ENCODE measurements at places on chromosomes 1 and 21.

DNA sequence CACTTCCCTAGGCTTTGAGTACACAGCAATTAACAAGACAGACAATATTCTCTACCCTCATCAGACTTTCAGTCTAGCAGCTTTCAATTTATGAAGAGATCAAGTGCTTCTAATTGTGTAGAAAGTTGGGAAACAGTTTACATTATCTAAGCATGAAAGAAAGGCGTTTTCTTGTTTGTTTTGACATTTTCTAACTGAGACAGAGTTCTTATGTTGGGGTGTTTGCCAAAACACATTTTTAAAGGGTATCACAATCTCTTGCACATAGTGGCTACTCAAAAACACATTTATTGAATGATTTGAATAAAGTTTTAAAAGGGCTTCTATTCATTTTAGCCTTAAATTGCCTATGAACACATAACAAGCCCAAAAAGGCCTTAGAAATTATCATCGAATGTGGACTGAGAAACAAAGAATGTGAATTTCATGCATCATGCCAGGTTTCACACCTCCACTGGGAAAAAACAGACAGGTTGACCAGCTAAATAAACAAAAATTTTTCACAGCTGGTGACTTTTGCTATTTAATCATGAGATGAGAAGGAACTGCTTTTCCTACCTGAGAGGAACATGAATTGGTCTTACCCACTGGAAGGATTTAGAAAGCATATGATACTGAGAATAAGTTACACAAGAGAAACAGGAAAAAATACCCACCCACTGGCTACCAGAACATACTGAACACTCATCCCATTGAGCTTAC is 394.5 kb upstream of the PKN2 start:
- H3K4me3 ChIP-seq = no peak overlapping the region
- no peak overlapping the region for H3K27ac ChIP-seq
- H3K4me1 ChIP-seq = no peaks in the 10 kb centered on the region
- no peak for DNase-seq
- no peaks in the 10 kb centered on the region for H3K36me3 ChIP-seq
- H3K27me3 ChIP-seq = peaks cover 7% of the 10 kb centered on the region

DNA sequence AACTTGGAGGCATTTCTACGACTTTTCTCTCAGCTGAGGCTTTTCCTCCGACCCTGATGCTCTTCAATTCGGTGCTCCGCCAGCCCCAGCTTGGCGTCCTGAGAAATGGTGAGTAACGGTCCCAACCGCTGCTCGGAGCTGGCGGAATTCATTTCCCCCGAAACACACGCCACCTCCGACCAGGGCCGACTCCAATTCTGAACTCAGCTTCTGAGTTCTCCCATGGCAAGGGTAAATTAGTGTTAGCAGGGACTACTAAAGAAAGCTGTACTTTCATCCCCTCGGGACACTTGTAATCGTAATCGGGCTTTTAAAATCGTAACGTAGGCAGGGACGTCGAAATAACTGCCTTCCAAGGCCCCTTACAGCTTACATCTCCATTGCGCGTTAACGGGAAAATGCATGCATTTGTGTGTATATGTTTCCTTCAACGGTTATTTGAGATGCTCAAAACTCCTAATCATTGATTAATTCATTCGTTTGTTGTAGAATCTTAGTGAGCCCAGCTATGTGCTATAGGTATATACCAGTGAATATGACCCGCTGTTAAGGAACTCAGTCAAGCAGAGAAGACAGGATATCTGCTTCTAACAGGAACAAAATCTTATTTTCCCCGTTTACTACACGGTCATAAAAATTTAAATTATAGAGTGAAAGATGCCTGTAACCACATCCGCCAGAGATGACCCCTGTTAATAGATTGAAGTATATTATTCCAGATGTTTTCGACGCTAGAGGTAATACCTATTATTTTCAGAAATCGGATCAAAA is 472 bp downstream of the DTL start:
- DNase-seq = no peak
- peaks cover 5% of the 10 kb centered on the region for H3K36me3 ChIP-seq
- peak overlapping the region; percentile 96 for H3K4me3 ChIP-seq
- H3K27ac ChIP-seq = peak overlapping the region; percentile 98
- H3K27me3 ChIP-seq = no peaks in the 10 kb centered on the region

- H3K4me1 ChIP-seq = no peaks in the 10 kb centered on the region
- DNase-seq = no peak
- no peak overlapping the region for H3K27ac ChIP-seq
- no peaks in the 10 kb centered on the region for H3K27me3 ChIP-seq
Measured at GRCh38 chr1:217153361-217153760, 430.1 kb upstream of the ESRRG start.

DNA sequence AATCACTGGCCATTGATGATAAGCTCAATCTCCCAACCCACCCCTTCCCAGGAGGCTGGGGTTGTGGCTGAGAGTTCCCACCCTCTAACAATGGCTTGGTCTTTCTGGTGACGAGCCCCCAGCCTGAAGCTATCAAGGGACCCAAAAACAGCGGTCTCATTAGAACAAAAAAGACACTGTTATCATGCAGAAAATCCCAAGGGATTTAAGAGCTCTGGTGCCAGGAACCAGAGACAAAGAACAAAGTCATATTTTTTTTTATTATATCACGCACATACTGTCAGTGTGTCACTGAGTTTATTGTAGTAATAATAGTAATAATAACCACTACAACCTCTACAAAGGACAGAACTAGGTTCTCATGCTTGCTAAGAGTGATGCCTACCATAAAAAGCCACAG is 43.9 kb downstream of the CCDC185 start:
- DNase-seq = no peak
- no peak overlapping the region for H3K4me3 ChIP-seq
- H3K4me1 ChIP-seq = peaks cover 2% of the 10 kb centered on the region
- peaks cover 4% of the 10 kb centered on the region for H3K27me3 ChIP-seq
- H3K36me3 ChIP-seq = no peaks in the 10 kb centered on the region
- H3K27ac ChIP-seq = no peak overlapping the region

DNA sequence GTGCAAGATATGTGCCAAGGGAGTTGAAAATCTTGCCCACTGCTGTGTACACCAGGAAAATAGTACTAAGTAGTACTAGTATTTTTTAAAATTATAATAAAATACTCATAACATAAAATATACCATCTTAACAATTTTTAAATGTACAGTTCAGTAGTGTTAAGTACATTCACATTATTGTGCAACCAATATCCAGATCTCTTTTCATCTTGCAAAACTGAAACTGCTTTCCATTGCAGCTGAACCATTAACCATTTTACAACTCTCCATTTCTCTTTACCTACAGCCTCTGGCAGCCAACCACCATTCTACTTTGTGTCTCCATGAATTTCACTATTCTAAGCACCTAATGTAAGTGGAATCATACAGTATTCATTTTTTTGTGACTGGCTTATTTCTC is 19.3 kb upstream of the RAB3GAP2 start:
- H3K27me3 ChIP-seq = peaks cover 34% of the 10 kb centered on the region
- no peak for DNase-seq
- no peak overlapping the region for H3K4me3 ChIP-seq
- no peak overlapping the region for H3K27ac ChIP-seq

DNA sequence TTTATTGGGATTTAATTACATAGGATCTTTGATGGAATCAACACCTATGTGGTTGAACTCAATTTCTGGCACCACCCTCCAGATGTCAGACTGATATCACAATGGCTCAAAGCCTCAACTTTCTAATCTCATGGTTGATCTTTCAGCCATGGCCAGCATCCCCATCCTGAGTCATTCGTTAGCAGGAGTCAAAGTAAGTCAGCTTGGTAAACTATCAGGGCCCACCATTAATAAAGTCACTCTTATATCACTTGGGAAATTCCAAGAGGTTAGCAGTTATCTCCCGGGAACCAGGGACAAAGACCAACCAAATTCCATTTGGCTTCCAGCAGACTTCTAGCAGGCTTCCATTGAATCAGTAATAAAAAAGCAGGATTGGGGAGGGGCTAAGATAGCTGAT is 50.7 kb upstream of the TNFSF4 start:
- peaks cover 2% of the 10 kb centered on the region for H3K4me1 ChIP-seq
- no peak overlapping the region for H3K27ac ChIP-seq
- no peak overlapping the region for H3K4me3 ChIP-seq
- peaks cover 2% of the 10 kb centered on the region for H3K36me3 ChIP-seq

DNA sequence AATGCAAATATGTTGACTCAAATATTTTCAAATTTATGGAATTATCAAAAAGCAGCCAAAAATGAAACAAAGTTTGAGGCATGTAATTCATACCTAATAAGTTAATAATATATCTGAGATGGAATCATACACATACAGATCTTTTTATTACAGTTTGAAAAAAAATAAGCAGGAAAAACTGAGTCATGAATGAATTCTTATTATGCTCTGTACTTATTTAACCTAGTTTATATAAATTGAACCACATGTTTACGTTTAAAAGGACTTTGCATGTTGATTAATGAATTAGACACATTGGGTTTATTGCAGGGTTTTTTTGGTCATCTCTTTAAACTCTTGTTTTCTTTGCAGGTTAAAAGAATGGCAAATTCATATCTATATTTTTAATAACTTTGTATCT is 40.9 kb downstream of the CMPK1 start:
- peaks cover 11% of the 10 kb centered on the region for H3K36me3 ChIP-seq
- DNase-seq = no peak
- no peaks in the 10 kb centered on the region for H3K27me3 ChIP-seq
- H3K4me3 ChIP-seq = no peak overlapping the region
- H3K27ac ChIP-seq = no peak overlapping the region

DNA sequence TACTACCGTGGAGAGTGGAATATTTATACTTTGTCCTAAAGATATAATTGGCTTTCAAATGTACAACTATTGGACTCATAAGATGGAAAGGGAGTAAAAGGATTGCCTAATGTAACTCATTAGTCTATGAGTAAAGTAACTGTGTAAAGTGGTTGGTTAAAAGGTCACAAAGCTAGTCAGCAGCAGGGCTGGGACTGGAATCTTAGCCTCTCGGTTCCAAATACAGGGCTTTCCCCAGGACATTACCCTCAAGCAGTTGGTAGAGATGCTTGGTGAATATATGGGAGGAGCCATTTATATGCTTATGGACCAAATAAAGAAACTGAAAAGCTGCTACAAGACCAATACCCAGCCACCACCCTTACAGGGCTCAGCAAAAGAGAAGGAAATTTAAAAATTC is 283.7 kb downstream of the HLX start:
- DNase-seq = no peak
- no peaks in the 10 kb centered on the region for H3K4me1 ChIP-seq
- H3K27me3 ChIP-seq = peaks cover 19% of the 10 kb centered on the region
- no peak overlapping the region for H3K4me3 ChIP-seq

GRCh38 chr1:110890474-110891196 is 17.7 kb downstream of the CD53 start:
- H3K27me3 ChIP-seq = no peaks in the 10 kb centered on the region
- H3K36me3 ChIP-seq = peaks cover 29% of the 10 kb centered on the region
- DNase-seq = no peak
- H3K27ac ChIP-seq = peak overlapping the region; percentile 92
- peaks cover 82% of the 10 kb centered on the region for H3K4me1 ChIP-seq

- peaks cover 19% of the 10 kb centered on the region for H3K4me1 ChIP-seq
- peaks cover 23% of the 10 kb centered on the region for H3K36me3 ChIP-seq
- peak within 1 kb of the TSS; percentile 98 for H3K4me3 ChIP-seq
- DNase-seq = no peak
Measured at GRCh38 chr1:160069460-160070231, at the start of gene KCNJ10. Gene KCNJ10, minus strand, starts transcription at chr1:160070160. Its CDS starts 27,628 bp downstream, at chr1:160042532.

DNA sequence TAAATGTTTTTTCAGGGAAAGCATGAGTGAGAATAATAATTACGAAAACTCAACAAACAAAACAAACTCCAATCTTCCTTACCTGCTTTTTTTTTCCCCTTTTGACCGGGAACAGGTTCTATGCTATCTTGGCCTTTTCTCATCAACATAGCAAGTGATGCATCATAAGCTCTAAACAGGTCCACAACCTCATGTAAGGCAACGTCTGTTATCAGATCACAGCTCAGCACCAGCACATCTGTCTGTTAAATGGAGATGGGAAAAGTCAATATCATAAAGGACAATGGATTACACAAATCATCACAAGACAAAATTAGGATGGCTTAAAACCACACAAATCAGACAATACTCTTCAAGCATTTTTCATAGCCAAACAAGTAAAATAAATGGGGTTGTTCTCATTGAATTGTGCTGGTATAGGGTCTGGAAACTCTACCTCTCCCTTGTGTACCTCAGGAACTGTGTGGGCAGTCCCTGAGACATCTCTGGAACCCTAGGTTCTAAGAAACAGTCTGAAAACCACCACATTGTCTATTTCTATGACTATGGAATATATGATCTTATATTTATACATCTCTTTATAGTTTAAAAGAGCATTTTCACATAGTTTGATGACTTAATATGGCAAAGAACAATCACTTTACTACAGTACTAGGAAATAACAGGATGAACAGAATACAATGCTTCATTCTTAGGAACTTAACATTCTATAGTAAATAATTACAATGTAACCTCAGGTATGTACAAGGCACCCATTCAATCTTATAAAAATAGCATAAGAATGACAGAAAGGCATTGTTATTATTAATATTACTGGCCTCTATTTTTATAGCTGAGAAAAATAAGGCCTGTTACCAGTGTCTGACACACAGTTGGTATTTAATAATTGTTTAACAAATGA is 44.7 kb downstream of the EIF2B3 start:
- no peak overlapping the region for H3K27ac ChIP-seq
- H3K36me3 ChIP-seq = no peaks in the 10 kb centered on the region
- DNase-seq = no peak
- peaks cover 2% of the 10 kb centered on the region for H3K4me1 ChIP-seq
- H3K4me3 ChIP-seq = no peak overlapping the region

DNA sequence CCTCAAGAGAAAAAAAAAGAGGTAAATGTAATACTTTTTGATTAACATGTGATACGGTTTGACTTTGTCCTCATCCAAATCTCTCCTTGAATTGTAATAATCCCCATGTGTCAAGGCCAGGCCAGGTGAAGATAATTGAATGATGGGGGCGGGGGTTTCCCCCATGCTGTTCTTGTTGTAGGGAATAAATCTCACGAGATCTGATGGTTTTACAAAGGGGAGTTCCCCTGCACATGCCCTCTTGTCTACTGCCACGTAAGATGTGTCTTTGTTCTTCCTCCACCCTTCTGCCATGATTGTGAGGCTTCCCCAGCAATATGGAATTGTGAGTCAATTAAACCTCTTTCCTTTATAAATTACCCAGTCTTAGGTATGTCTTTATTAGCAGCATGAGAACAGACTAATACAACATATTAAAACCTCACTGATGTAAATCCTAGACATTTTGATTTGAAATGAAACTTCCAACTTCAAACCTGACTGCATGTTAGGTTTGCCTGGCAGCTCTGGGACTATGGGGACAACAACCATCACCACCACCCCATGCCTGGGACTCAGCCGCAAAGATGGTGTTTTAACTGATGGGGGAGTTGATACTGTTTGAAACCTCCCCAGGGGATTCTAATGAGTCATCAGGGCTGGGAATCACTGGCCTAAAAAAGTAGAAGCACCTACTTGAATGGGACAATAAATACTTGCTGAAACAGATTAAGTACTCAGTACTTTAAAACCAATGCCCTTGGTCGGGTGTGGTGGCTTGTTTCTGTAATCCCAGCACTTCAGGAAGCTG is 32.8 kb upstream of the BACH1 start:
- DNase-seq = no peak
- H3K4me1 ChIP-seq = peaks cover 2% of the 10 kb centered on the region
- no peaks in the 10 kb centered on the region for H3K36me3 ChIP-seq
- peaks cover 5% of the 10 kb centered on the region for H3K27me3 ChIP-seq
- no peak overlapping the region for H3K4me3 ChIP-seq
